Activated CD4-positive, alpha-beta memory T cell treated with anti-CD3 and anti-CD28 coated beads for 36 hours (primary cell): ENCODE measurements at places on chromosomes 4 and X. TPM values are rescaled to one million over a fixed set of nuclear protein-coding genes. Genes with fewer than 3 reads are reported as not detected.

DNA sequence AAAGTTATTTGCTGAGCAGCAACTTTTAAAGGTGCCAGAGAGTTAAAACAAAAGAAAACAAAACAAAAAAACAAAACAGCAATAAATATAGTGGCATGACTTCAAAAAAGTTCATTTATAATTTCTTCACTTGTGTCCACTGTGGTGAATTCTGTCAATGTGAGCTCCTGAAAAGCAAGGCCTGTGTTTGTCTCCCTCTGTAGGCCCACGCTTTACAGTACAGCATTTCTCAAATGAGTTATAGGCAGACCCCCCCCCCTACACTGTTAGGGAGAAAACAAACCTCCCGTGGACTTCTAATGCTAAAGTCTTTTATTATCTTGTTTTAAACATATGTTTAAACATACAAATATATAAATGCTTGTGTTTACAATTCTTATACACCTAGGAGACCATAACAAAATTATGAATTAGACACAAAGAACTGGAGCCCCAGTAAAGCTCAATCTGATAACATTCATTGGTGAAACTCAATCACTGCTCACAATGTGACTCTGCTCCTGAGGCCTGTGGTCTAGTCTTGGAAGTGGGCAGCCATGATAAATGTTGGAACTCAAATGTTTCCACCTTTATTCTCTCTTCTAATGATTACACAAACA is 47.0 kb upstream of the SCOC start:
- no peaks in the 10 kb centered on the region for H3K36me3 ChIP-seq
- DNase-seq = peak; percentile 11
- H3K4me1 ChIP-seq = no peaks in the 10 kb centered on the region
- H3K4me3 ChIP-seq = no peak overlapping the region
- H3K27me3 ChIP-seq = peaks cover 2% of the 10 kb centered on the region

DNA sequence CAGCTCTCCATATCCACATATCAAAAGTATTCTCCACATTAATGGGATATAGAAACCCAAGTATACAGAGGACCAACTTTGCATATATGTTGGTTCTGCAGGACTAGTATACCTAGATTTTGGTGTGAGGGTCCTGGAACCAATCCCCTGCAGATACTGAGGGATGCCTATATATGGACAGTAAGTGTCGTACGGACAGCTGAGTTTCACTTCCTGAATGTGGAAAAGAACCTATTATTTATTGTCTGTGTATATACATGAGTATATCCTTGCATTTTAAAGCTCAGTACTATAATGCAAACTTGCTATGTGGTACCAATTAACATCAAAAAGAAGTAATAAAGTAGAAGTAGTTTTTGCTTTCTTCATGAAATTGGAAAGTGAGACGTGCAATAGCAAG is 101.9 kb downstream of the FBXW7 start:
- no peak overlapping the region for H3K4me3 ChIP-seq
- peaks cover 9% of the 10 kb centered on the region for H3K36me3 ChIP-seq
- no peak for DNase-seq
- no peaks in the 10 kb centered on the region for H3K27me3 ChIP-seq
- peaks cover 34% of the 10 kb centered on the region for H3K4me1 ChIP-seq
- no peak overlapping the region for H3K27ac ChIP-seq

DNA sequence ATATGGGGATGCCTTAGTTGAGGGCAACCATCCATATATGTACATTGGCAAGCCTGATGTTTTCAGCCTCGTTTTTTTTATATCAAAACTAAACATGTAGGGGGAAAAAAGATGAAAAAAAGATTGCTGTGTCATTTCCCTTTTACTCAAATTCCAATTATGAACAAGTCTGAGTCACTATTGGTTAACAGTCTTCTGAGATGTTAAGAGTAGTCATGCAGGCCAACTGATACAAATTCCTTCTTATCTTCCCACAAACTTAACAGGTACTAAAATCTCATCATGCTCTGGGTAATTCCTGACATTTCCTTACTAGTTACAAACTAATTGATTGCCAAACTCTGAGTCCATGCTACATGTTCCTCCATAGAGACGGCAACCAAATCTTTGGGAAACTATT is 222.1 kb downstream of the FRMPD4 start:
- no peaks in the 10 kb centered on the region for H3K4me1 ChIP-seq
- no peaks in the 10 kb centered on the region for H3K27me3 ChIP-seq
- H3K4me3 ChIP-seq = no peak overlapping the region
- DNase-seq = no peak

- H3K4me1 ChIP-seq = no peaks in the 10 kb centered on the region
- no peak overlapping the region for H3K27ac ChIP-seq
Observed at GRCh38 chr4:7487998-7488671, 53.4 kb upstream of the PSAPL1 start.

DNA sequence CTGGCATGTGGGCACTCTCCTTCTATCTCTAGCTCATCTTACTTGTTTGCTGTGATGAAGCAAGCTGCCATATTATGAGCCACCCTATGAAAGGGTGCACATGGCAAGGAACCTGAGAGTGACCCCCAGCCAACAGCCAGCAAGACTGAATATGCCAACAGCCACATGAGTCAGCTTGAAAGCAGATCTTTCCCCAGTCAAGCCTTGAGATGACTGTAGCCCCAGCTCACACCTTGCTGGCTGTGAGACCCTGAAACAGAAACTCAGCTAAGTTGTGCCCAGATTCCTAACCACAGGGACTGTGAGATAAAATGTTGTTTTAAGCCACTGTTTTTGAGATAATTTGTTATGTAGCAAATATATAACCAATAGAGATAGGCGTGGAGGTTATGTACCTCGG is 36.2 kb downstream of the KDM5C start:
- peaks cover under 1% of the 10 kb centered on the region for H3K36me3 ChIP-seq
- H3K27me3 ChIP-seq = no peaks in the 10 kb centered on the region
- H3K27ac ChIP-seq = peak overlapping the region; percentile 54
- peak; percentile 69 for DNase-seq

DNA sequence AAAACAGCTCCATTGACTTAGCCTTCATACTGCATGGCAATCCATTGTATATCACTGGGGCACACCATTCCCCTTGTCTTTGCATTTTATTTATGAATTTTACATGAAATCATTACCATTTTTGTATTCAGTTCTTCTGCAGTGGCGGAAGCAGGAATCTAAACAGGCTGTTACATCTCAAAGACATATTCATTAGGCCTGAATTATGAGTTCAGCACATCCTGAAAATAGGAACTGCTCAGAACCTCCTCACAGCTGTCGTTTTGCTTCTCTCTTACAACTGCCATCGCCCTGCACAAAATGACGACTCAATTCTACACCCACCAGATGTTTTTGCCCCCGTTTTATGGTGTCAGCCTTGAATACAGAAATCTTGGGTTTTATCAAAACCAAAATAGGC is 474.4 kb upstream of the MAGEB18 start:
- H3K4me3 ChIP-seq = no peak overlapping the region
- H3K27ac ChIP-seq = no peak overlapping the region
- no peak for DNase-seq
- no peaks in the 10 kb centered on the region for H3K27me3 ChIP-seq
- H3K36me3 ChIP-seq = no peaks in the 10 kb centered on the region
- H3K4me1 ChIP-seq = no peaks in the 10 kb centered on the region

DNA sequence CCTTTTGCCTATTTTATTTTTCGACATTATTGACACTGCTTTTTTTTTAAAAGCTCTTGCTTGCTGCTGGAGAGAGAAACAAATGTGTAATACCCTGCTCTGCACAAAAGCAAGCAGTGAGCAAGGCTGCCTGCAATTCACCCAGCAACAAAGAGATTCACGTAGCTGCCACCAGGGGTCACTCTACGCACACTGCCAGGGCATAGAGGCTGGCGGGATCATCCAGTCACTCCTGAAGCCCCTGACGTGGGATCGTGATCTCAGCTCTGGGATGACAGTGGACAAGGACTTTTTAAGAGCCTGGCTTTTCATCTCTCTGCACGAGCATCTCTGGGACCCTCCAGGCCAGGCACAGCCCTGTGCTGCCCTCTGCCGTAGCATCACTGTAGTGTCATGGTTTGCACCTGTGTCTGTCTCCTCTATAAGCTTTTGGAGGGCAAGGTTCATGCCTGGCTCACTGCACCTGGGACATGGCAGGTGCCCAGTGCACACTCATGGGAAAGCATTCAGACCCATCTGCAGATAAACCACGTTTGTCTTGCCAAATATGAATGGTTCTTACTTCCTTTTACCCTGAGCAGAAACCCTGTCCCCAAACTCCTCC is 19.8 kb downstream of the C4orf50 start:
- H3K27ac ChIP-seq = no peak overlapping the region
- no peak overlapping the region for H3K4me3 ChIP-seq
- H3K36me3 ChIP-seq = no peaks in the 10 kb centered on the region
- H3K27me3 ChIP-seq = peaks cover 3% of the 10 kb centered on the region
- peaks cover 4% of the 10 kb centered on the region for H3K4me1 ChIP-seq
- peak; percentile 63 for DNase-seq

DNA sequence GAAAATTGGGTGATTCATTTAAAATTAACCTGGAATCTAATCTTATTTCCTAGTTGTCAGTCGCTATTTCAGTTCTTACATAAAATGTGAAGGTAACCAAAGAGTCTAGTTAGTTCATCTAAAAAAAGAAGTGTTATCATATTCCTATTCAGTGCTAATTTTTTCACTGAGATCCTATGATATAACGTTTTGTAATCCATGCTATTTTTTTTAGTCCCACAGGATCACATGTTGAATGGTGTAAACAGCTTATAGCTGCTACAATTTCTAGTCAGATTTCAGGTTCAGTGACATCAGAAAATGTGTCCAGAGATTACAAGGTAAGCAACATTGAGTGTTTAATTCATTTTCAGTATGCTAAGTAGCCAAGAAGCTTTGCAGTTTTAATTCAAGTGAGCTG is 5.8 kb downstream of the MTMR1 start:
- peaks cover 61% of the 10 kb centered on the region for H3K4me1 ChIP-seq
- H3K27me3 ChIP-seq = no peaks in the 10 kb centered on the region
- H3K36me3 ChIP-seq = peaks cover 12% of the 10 kb centered on the region
- H3K27ac ChIP-seq = peak overlapping the region; percentile 38

DNA sequence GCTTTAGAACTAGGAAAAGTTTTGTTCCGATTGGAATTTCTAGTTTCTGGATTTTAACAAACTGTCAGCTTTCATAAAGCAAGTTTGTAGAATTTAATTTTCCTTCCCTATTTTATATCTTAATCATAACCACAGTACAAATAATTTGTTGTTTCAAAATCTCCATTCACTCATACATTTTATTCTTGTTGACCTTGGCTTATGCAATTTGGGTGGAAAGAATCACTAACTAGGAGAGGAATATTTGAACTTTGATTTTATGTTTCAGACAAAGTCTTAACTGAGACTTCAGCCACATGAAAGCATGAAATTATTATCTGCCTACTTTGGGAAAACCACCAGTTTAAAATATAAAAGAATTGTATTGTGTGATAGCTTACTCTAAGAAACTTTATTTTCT is 427.9 kb downstream of the SPRY1 start:
- no peak overlapping the region for H3K4me3 ChIP-seq
- H3K27me3 ChIP-seq = no peaks in the 10 kb centered on the region
- no peaks in the 10 kb centered on the region for H3K36me3 ChIP-seq
- no peak overlapping the region for H3K27ac ChIP-seq
- H3K4me1 ChIP-seq = no peaks in the 10 kb centered on the region

DNA sequence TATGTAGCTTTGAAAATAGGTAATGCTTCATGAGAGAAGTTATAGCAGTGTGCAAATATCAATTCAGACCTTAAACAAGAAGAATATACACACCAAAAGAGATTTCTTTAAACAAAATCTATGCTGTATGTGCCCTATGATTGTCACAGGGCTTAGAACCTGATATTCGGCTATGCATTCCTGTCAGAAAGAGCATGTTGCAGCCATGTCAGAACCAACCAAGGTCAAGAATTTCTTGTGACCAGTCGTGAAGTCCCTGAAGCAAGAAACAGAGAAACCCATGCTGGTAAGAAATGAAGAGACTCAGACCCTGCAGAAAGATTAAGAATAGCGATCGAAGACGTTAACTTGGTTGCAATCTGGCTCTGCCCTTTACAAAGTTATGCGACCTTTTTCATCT is 210.3 kb upstream of the SPIN4 start:
- no peak overlapping the region for H3K27ac ChIP-seq
- peak overlapping the region; percentile 97 for H3K4me3 ChIP-seq
- peaks cover 8% of the 10 kb centered on the region for H3K36me3 ChIP-seq
- DNase-seq = no peak
- H3K4me1 ChIP-seq = peaks cover 15% of the 10 kb centered on the region
- H3K27me3 ChIP-seq = no peaks in the 10 kb centered on the region

DNA sequence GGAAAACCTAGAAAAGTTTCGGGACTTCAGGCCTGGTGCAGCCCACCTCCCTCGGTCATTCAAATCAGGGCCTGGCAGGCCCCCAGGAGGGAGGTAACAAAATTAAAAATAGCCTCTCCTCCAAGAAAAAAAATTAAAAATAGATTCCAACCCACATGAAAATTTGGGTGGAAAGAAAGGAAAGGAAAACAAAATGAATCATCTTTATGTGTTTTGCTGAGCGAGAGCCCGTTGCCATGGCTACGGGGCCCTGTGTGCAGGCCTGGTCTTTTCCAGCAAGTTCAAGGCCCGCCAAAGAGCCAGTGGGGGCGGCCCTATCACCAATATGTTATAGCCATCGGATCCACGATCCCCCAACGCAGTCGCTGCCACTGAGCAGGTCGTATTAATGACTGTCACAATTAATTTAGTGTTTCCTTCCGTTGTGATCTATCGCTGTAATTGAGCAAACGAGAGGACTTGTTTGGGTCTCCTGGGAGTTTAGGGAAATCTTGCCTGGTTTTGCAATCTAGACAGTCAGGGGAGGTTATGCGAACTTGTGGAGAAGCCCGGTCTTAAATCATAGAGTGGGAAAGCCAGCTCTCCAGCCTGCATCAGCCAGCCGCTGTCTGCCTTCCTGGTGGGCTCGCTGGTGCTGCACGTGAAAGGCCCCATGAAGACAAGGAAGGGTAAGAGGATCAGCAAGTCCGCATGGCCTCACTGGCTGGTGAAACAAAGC is 452.4 kb downstream of the BCOR start:
- no peak overlapping the region for H3K27ac ChIP-seq
- no peaks in the 10 kb centered on the region for H3K36me3 ChIP-seq

Gene SMIM10L2A
- total RNA-seq = 0.31 TPM

Gene NAP1L2
- 3.1 TPM for total RNA-seq

Gene SPIN2A
- total RNA-seq = 0.48 TPM

Gene GAGE12F
- not detected for total RNA-seq

Gene RS1
- not detected for total RNA-seq

Gene HTR2C
- not detected for total RNA-seq

Gene GLRA2
- total RNA-seq = not detected
